ENCODE measurements at places on chromosomes 5 and 9.

DNA sequence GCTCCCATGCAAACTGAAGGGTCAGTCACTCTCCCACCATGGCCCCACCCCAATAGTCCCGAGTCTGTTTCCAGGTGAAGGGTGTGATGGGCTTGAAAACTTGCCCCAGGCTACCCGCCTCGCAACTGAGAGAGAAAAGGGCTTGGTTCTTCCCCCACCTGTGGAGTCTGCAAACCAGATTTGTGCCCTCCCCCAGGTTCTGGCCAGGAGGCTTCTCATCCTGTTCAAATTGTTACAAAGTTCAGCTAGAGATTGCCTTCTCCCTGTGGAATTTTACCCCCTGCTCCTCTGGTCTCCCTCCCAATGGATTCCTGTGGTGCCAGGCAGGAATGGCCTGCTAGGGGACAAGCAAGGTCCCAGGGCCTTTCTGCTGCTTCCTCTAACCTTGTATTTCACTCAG lies 93.1 kb upstream of the ACO1 start:
- DNase-seq: no peak

- DNase-seq: peak; percentile 92
These were observed 122.3 kb upstream of the RAI14 start for GRCh38 chr5:34533582-34534522.

DNA sequence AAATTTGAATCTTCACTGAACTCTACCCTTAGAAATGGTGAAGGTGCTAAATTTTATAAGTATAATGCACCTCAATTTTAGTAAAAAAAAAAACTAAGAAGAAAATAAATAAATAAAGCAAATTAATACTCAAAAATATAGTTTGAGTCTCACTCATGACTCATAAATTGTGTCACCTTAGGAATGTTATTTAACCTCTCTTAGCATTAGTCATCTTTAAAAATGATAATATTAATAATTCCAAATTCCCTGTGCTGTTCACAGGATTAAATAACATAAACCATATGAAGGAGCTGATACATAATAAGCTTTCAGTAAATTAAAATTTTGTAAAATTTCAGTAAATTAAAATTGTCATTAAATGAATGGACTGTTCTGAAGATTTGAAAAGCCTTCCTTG lies 339.8 kb upstream of the RGMB start:
- DNase-seq: no peak

DNA sequence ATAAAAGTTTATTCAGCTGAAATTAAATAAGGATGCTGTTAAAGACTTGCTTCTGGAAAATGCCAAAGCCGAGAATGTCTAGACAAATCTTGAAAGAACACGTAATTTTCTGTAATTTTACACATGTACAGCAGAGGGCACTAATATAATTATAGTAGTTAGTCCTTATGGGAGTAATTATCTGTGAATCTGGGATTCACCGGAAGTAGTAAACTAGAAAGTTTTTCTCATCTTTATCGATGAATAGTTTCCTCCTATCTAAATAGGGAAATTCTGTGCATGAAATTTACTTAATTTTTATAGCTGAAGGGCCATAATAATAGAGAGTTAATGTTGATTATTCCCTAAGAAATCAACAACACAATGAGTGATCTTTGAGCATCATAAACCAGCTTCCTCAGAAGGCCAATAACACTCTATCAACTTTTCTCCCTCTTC lies 18.4 kb upstream of the CNTLN start:
- peak; percentile 63 for DNase-seq

GRCh38 chr9:37623267-37623666 lies 27.5 kb upstream of the FRMPD1 start:
- no peak for DNase-seq

DNA sequence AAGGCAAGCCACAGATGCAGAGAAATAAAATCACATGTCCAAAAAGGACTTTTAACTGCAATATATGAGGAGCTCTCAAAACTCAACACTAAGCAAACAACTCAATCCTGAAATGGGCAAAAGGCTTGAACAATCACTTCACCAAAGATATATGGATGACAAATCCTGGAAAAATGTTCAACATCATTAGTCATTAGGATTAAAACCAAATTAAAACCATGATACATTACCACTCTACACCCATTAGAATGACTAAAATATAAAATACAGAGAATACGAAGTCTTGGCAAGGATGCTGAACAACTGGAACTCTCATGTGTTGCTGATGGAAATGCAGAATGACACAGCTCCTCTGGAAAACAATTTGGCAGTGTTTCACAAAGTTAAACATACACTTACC lies 277.4 kb downstream of the TLE1 start:
- peak; percentile 60 for DNase-seq

DNA sequence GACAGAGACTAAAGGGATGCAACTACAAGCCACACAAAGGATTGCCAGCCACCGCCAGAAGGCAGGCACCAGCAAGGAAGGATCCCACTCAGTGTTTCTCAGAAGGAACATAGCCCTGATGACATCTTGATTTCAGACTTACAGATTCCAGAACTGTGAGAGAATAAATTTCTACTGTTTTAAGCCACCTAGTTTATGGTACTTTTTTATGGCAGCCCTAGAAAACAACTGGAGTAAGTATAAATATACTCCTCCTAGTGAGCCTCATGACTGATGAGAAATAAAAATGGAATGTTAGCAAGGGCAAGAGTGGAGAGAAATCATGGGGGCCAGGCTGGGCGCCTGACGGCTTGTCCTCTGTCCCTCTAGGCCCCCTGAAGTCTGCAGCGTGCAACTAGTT lies 307.3 kb downstream of the PIK3R1 start:
- peak; percentile 39 for DNase-seq

DNA sequence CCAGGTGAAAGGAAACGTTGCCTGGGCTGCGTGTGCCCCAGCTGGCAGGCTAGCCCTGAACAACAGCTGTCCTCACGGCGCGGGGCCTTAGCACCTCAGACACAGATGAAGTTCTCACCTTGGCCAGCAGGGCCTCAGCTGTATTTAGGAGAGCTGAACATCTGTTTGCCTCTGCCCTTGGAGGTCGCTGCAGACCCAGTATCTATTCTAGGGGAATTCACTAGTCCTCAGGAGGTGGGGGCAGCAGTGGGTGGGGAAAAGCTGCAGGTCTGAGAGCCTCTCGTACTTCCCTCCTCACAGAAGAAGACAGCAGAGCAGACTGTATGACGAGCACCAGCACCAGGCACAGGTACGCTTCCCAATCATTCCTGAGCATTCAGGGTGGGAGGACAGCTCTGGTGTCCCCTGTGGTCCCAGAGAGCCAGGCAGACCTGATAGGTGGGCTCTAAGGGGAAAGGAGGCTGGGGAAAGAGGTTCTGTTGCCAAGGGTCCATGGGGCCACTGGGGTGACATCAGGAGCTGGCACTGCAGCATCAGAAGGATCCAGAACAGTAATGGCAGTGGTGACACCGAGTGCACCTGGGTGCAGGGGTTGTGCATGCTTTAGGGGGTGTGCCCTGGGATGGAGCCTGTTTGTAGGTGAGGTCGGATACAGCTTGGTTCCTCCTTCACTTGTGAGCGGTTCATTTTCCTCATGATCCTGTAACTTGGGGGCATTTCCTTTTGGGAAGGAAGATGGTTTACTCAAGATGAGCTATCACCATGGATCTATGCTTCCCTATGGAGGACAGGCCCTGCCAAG lies 13.8 kb downstream of the CD74 start:
- no peak for DNase-seq

DNA sequence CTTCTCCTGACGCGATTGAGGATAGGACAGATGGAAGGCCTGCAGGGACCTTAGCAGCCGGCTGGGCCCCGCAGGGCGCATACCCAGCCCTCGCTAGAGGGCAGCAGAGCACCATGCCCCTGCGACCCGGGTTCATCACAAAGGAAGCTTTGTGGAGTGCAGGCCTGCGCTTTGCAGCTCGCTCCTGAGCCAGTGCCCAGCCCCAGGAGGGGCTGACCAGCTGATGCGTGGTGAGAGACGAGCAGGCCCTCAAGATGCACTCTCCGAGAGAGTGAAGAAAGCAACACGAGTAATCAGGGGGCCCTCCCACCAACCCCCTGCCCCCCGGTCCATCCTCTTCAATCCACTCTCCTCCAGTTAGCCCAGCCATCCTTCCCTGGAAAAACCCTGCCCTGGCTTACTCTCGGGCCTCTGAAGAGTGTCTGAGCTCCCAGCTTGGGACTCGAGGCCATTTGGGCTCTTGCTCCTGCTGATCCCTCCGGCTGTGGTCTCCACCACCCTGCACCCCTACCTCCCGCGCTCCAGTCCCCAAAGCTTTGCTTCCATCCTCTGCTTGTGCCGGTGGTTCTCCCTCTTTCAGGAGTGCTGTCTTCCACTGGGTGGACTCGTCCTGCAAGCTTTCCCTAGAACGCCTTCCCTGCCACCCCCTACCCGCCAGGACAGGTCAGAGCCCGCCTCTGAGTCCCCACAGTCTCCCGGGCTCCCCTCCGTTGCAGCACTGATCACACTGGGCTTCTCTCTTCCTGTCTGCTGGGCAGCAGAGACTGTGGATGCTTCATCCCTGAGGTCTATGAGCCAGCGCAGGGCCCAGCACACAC lies 9.1 kb upstream of the KIF12 start:
- DNase-seq: peak; percentile 83

DNA sequence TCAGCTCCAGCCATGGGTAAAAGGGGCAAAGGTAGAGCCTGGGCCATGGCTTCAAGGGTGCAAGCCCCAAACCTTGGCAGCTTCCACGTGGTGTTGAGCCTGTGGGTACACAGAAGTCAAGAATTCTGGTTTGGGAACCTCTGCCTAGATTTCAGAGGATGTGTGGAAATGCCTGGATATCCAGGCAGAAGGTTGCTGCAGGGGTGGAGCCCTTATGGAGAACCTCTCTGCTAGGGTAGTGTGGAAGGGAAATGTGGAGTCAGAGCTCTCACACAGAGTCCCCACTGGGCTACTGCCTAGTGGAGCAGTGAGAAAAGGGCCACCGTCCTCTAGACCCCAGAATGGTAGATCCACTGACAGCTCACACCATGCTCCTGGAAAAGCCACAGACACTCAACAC lies 117.1 kb downstream of the NREP start:
- DNase-seq: no peak

DNA sequence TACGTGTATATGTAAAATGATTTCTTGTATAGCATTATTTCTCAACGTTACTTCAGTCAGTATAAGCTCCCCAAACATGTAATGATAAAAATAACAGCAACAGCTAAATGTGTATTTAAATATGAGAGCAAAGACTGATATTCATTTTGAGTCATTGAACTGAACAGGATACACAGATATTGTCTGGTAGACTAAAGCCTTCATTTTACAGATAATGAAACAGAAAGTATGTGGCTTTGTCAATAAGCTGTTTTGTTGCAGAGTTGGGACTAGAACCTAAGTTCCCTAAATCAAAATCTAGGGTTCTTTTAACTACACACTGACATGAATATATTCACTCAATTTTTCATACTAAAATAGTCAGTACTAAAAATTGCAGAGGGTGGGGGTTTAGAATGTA lies 80.4 kb upstream of the MARCHF11 start:
- no peak for DNase-seq

GRCh38 chr5:143343042-143343441 lies 60.4 kb downstream of the NR3C1 start:
- no peak for DNase-seq

DNA sequence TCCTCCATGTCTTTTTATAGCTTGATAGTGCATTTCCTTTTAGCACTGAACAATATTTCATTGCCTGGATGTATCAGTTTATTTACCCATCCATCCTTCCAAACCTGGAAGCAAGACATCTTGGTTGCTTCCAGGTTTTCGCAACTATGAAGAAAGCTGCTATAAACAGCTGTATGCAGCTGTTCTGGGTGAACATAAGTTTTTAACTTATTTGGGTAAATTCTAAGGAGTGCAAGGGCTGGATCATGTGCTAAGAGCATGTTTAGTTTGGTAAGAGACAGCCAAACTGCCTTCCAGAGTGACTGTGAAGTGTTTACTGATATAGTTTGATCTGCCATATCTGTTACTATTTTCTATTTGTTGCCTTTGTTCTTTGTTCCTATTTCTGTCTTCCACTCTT lies 58.5 kb downstream of the CSF2 start:
- DNase-seq: no peak

DNA sequence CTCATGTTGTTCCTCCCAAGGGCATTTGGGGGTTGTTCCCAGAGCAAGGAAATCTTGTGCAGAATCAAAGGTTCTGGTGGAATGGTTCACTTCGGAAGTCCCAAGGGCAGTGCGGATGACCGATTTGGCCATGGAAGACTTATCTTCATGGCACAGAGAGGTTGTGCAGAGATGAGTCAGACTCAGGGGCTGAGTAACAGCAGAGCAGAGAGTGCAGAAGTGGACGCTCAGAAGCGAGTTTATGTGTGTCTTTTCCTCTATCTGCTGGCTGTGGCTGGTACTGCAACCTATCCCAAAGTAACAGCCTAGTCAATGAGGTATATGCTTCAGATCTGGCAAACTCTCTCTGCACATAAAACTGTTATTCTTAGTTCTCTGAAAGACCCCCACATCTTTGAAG lies 118.1 kb downstream of the DPYSL3 start:
- DNase-seq: peak; percentile 79

DNA sequence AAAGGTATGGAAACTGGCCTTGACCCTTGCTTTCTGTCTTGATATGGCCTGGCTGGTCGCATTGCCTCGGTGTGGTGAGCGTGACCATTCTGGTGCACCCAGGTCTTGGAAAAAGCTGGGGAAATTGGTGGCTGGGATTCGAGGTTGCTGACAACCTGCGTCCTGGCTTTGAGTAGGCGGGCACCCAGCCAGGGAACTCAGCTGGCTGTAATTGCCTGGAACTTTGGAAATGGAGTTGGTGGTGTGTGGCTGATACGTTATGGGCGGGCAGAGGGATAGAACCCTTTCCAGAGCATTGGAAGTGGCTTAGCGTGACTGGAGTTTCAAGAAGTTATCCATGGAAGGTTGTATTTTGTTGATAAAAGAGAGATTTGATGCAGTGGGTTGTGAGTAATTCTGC lies 35.2 kb downstream of the KCNMB1 start:
- DNase-seq: no peak

- peak; percentile 98 for DNase-seq
These were observed 33.4 kb upstream of the NCS1 start for GRCh38 chr9:130138791-130139190.

- DNase-seq: no peak
These were observed 154.2 kb upstream of the HMHB1 start for GRCh38 chr5:143657647-143658285.

GRCh38 chr5:111699976-111700375 lies 57.0 kb downstream of the NREP start:
- peak; percentile 39 for DNase-seq

GRCh38 chr9:35370241-35370640 lies 119.7 kb upstream of the RUSC2 start:
- DNase-seq: no peak

DNA sequence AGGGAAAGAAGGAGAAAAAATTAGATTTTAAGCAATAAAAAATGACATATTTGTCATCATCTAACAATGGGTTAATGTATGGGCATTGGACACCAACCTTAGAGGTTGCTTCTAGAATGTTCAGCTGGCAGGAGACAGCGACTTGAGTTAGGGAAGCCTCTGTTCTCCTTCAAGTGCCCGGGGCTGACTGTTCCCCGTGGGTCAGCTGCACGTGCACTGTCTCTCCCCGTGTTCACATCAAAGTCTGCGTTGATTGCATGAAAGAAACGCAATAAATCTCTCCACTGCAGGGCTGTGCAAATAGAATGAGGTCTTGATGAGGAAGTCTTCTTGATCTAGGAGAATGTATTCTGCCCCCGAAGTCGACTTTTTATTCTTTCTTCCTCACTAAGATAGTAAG lies at the start of gene GLT6D1:
GLT6D1 (minus strand) TSS at position 345 of the 400 bp plus-strand sequence. CDS start 353 bp downstream, outside the sequence.
- no peak for DNase-seq
